ENCODE measurements at places on chromosomes 2 and 18. TPM values are rescaled to one million over a fixed set of nuclear protein-coding genes. Genes with fewer than 3 reads are reported as not detected.

DNA sequence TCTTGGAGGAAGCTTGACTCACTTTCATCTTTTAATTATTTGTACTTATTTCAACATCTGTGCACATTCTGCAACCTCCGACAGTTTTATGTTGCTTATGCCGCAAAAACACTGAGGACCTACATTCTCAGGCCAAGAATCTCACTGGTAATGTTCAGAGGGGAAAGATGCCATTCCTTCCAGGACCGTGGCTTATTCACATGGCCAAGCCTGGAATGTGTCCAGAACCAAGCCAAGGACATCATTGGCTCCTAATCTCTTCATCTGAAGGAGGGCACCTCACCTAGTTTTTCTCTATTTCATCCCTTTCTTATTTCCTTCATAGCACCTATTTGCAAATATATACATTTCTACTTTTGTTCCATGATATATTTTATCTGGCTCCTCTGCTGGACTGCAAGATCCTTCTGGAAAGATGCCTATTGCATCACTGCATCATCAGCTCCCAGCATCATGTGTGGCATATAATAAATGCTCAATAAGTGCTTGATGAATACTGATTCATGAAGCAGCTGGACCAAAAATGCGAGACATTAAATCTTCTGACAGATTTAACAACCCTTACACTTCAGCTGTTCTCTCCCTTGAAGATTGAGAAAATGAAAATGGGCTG, 377.1 kb downstream of the TNS1 start:
- DNase-seq = no peak

POTEC gene
- 0.08 TPM for polyA plus RNA-seq

- DNase-seq = no peak
These were observed 131.4 kb upstream of the MAPRE2 start for GRCh38 chr18:34909637-34910364.

DNA sequence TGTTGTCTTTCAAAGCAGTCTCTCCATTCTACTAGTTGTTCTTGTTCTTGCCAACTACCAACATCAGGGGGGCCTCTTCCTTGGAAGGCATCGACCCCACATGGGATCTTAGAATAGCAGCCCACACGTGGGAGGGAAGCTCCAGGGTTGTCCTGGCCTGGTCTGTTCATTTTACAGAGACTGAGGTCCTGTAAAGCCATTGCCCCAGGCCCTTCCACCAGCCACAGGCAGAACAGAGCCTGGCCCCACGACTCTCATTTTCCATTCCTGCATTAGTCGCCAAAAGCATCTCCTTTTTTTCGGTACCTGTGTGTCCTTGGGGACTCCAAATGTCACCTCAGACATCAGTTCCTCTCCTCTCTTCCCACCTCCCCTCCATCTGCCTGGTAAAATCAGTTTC, 28.0 kb downstream of the CNGA3 start:
- no peak for DNase-seq

SCYGR2 gene
- not detected for polyA plus RNA-seq

KCMF1 gene
- polyA plus RNA-seq = 49.5 TPM

- no peak for DNase-seq
These were observed 209.2 kb downstream of the MCFD2 start for GRCh38 chr2:46706264-46706983.

- DNase-seq = no peak
These were observed 269.7 kb upstream of the SLC8A1 start for GRCh38 chr2:40721595-40721994.

- DNase-seq = no peak
These were observed 20.8 kb downstream of the DBI start for GRCh38 chr2:119387381-119388129.

DNA sequence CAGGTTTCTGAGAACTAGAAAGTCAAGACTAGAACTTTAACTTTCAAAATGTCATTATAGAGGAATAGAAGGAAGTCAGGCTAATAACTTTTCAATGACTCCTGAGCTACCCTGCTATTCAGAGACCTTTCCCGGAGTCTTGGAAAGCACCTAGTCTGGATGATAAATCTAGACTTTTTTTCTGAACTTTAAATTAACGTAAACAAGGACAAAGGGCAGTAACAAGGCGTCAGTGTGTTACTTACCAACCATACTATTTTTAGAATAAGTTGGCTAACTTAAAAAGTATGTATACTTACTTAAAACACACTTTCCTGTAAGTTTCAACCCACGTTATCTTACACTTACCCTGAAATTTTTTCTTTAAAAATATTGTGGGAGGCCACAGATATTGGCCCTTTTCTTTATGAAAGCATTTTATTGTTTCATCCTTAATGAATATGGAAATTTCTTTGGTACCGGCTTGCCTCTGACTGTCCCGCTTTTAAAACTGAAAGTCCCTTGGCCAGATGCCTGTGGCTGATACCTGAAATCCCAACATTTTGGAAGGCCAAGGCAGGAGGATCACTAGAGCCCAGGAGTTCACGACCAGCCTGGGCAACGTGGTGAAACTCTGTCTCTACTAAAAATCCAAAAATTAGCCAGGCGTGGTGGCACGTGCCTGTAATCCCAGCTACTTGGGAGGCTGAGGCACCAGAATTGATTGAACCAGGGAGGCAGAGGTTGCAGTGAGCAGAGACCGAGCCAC, 9.7 kb downstream of the PMAIP1 start:
- DNase-seq = no peak

POTEI gene
- 0.13 TPM for polyA plus RNA-seq

EGR4 gene
- polyA plus RNA-seq = not detected

DNA sequence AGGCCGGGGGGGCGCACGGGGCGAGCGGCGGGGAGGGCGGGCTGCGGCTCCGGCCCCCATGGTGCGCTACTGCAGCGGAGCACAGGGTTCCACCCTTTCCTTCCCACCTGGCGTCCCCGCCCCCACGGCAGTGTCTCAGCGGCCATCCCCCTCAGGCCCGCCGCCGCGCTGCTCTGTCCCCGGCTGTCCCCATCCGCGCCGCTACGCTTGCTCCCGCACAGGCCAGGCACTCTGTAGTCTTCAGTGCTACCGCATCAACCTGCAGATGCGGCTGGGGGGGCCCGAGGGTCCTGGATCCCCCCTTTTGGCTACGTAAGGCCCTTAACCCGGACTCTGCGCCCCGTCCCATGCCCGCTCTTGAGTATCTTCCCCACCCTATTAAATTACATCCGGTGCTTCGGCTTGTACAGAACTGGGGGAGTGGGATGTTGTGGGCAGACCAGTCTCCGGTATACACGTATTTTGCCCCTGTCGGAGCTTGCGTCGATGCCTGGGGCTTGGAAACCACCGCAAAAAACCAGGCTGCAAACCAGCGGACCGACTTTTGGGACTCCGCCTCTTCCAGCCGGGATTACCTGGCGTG, 598 bp upstream of the WBP1 start:
- no peak for DNase-seq

DNA sequence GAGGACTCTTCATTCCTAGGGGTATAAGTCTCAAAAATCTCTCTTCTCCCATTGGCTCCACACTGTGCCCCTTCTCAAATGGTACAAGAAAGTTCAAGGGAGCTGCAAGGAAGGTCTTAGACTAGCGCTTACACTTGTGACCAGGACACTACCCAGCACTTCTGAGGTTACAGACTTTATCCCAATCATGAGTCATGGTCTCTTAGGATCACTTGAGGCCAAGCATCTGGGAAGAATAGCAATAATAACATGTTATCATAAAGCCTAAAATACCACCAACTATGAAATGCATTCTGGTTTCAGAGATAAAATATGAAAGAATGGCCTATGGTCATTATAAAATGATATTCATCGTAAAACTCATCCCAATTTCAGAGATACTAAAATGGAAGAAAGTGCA, 309.9 kb upstream of the PKDCC start:
- DNase-seq = no peak
